ENCODE measurements at places on chromosomes 12 and 14.

DNA sequence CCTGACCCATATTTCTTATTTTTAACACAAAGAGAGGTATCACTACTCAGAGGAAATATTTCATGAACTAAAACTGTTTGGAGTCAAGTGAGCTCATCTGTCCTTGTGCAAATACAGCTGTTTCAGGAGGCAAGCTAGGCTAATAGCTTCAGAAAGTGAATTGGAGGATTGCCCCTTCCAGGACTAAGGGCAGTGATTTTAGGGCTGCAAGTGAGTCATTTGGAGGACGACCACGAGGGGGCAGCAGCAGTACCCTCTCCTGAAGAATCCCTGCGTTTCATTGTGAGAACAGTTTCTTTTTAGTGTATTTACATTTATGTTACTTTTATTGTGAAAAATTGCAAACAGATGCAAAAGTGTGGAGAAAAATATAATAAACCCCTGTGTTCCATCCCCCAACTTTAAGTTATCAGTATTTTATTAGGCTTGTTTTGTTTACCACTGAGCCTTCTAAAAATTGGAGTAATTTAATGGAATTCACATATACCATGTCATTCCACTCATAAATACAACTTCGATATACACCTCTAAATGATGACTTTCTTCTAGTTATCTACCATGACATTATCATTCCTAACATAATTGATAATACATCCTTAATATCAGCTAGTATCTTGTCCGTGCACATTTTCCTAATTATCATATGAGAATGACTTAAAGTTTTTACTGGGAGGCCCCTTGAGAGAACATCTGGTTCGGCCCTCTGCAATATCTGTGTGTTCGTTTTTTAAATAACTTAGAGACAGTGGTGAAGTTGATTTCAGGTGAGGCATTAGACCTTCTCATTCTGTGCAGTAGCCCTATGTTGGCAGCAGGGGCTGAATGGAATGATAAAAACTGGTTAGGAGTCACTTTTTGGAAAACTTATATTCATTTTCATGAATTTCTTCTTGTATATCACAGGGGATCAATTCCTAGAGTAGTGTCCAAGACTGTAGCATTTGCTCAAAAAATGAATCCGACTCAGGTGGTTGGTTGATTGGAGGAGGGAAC, 13.7 kb downstream of the FOXJ2 start:
- H3K4me1 ChIP-seq, result no peaks in the 10 kb centered on the region
- H3K36me3 ChIP-seq, result peaks cover 47% of the 10 kb centered on the region
- no peak overlapping the region for H3K4me3 ChIP-seq
- peak; percentile 84 for DNase-seq
- no peak overlapping the region for H3K27ac ChIP-seq
- no peaks in the 10 kb centered on the region for H3K27me3 ChIP-seq

DNA sequence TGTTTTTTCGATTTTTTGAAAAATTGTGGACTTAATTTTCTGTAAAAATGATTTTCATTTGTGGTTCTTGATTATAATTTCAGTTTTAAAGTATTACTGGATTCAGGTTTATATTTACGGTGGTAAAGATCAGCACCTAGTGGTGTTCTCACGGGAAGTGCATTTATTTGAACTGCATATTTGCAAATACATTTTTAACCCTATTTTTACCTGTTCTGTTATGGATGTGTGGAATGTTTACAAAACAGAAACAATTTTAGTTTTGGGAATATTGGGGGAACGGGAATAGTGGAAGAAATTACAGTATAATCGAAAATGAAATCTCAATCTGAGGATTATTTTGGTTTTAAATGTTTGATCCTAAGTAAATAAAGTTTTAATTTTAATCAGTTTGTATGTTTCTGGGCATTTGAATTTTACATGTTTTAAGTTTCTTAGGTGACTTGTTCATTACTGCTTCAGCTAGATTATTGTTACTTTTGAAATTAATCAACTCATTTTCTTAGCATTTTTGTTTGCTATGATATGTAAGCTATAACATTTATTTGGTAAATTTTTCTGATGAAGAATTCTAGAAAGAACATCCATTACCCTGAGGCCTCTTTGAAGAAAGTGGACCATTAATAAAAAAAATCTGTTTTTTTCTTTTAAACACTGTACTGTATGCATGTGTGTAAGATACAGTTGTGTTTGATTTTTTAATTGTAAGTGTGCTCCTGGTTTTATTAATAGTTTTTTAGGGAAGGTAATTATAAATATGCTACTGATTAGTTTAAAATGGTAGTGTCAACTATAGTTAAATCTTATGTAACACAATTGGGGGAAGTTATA, 942 bp downstream of the ATF7IP start:
- peak overlapping the region; percentile 95 for H3K27ac ChIP-seq
- H3K36me3 ChIP-seq, result peaks cover 10% of the 10 kb centered on the region
- H3K27me3 ChIP-seq, result no peaks in the 10 kb centered on the region
- H3K4me1 ChIP-seq, result peaks cover 10% of the 10 kb centered on the region
- no peak for DNase-seq
- H3K4me3 ChIP-seq, result peak overlapping the region; percentile 94

DNA sequence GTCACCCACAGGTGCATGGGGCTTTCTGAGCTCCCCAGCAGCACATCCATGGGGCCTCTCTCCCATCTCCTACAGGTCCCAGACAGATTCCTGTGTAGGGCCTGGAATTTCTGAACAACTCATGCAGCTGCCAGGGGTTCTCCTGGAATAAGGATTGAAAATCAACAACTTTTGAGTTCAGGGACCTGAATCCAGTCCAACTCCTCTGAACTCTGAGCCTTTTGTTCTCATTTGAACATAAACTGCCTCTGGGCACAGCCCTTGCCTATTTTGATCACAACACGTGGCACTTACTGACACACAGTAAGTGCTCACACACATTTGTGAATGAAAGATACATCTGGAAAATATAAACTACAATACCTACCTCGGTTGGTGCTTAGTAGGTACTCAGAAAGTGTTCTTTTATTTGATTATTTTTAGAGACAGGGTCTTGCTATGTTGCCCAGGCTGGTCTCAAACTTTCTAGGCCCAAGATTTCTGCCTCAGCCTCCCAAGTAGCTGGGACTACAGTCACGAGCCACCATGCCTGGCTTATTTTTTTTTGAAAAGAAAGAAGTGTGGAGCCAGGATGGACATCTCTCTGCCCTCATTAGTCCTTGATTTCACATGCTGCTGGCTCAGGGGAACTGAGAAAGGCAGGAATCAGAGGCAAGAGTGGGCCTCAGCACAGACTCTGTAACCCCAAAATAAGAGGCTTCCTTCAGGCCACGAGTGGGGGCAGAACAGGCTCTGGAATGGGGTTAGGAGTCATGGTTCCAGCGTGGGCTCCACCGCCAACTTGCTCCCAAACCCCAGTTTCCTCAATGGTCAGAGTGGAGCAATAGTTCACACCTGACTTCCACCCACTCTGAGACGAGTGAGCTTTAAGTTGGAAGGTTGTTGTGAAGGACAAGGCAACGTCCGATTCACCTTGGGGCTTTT, 27.0 kb downstream of the SYNE3 start:
- no peaks in the 10 kb centered on the region for H3K36me3 ChIP-seq
- peaks cover 30% of the 10 kb centered on the region for H3K27me3 ChIP-seq
- H3K27ac ChIP-seq, result no peak overlapping the region
- H3K4me1 ChIP-seq, result no peaks in the 10 kb centered on the region

DNA sequence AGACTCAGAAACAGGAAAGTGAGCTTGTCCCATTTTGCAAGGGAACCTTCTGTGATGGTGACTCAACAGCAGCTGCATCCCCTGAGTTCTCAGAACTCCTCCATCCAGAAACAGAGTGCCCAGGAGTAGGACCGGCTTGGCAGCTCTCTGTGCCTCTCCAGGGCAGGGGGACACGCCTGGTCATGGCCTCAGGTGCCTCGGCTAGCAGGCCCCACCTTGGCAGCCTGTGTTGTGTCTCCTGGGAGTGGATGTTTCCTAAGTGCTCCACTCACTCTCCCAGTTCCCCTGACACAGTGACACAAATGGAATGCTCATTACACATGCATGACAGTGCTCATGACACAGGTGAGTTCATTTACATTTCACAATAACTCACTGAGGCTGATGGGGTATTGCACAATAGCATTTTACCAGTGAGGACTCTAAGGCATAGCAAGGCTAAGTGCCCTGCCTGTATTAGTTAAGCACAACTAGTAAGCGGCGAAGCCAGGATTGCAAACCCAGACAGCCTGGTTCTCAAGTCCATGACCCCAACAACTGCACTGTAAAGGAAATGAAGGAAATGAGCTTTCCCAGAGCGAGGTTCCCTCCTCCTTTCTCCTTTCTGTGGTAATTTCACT, 47.4 kb downstream of the CALM1 start:
- DNase-seq, result no peak
- H3K27ac ChIP-seq, result peak overlapping the region; percentile 41
- H3K36me3 ChIP-seq, result no peaks in the 10 kb centered on the region
- H3K27me3 ChIP-seq, result peaks cover 6% of the 10 kb centered on the region
- peaks cover 10% of the 10 kb centered on the region for H3K4me1 ChIP-seq

GRCh38 chr14:93880021-93880820, 46.9 kb upstream of the FAM181A start:
- H3K4me1 ChIP-seq, result peaks cover 6% of the 10 kb centered on the region
- H3K36me3 ChIP-seq, result no peaks in the 10 kb centered on the region
- H3K4me3 ChIP-seq, result no peak overlapping the region
- DNase-seq, result no peak

DNA sequence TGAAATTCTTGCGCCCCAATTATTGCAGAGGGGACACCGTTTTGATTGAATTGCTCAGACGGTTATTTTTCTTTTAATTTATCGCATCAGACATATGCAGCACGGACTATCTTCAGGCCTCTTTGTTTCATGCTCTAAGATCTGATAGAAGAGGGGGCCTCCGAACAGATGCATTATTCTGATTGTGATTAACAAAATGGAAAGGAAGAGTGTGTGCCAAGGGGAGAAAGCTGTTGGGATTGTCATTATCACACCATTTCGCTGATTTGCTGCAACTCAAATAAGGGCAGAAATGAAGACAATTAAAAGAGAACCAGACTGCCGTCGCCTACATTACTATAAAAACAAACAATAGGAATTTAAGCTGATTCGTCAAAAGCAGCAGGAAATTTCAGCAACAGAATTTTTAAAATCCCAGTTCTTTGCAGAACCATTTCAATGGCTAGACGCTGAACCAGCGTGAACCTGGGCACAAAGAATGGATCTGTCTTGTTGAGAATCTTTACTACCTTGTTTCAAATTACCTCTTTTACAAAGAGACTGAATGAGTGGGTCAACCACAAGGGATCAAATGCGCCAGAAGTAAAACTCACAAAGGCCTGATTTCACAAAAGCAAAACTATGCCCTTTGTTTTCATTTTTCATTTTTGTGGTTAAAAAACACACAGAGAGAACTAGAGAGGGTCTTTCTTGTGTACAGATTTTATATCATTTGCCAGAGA, 30.6 kb downstream of the TMEM132D start:
- no peak overlapping the region for H3K27ac ChIP-seq
- H3K36me3 ChIP-seq, result no peaks in the 10 kb centered on the region
- H3K27me3 ChIP-seq, result peaks cover 50% of the 10 kb centered on the region
- no peaks in the 10 kb centered on the region for H3K4me1 ChIP-seq
- H3K4me3 ChIP-seq, result no peak overlapping the region

DNA sequence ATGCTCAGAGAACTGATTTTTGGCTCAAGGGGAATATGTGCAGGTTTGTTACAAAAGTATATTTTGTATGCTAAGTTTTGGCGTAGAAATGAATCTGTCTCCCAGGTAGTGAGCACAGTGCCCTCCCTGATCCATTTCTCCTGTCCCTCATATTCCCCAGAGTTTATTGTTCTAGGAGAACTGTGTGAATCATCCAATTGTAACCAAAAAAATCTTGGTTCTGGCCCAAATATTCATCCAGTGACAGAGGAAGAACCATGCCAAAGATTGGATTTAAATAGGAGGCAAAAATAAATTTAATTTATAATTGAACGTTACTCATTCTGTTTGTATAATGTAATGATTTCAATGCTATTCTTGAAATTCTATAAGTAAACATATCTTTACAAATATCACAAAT, 4.8 kb downstream of the CATSPERB start:
- H3K4me3 ChIP-seq, result no peak overlapping the region
- no peak overlapping the region for H3K27ac ChIP-seq
- no peak for DNase-seq
- no peaks in the 10 kb centered on the region for H3K27me3 ChIP-seq
- no peaks in the 10 kb centered on the region for H3K4me1 ChIP-seq
- H3K36me3 ChIP-seq, result no peaks in the 10 kb centered on the region

DNA sequence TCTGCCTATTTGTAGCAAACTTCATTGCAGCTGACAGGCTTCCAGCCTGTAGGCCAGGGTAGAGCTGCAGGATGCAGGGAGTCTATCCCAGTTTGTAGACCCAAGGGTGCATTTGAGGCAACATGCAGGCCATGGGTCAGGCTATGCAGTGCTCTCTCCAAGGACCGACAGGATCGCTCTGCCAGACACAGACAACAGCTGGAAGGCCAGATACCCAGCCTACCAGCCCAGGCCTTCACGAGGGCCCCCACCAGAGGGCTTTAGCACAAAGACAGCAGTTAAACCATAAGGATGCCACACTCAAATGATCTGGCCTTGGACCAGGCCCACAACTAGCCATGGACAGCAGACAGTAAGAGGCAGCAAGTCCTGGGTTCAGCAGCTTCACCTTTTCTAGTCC, 10.3 kb downstream of the KCTD10 start:
- no peaks in the 10 kb centered on the region for H3K27me3 ChIP-seq
- H3K4me1 ChIP-seq, result peaks cover 36% of the 10 kb centered on the region
- DNase-seq, result no peak
- H3K4me3 ChIP-seq, result no peak overlapping the region

GRCh38 chr12:24795699-24796347, 153.1 kb downstream of the BCAT1 start:
- H3K4me1 ChIP-seq, result peaks cover 27% of the 10 kb centered on the region
- H3K27ac ChIP-seq, result no peak overlapping the region
- no peaks in the 10 kb centered on the region for H3K36me3 ChIP-seq
- H3K4me3 ChIP-seq, result no peak overlapping the region
- no peaks in the 10 kb centered on the region for H3K27me3 ChIP-seq

GRCh38 chr14:101796479-101796878, 35.0 kb downstream of the PPP2R5C start:
- peaks cover 7% of the 10 kb centered on the region for H3K4me1 ChIP-seq
- H3K27me3 ChIP-seq, result no peaks in the 10 kb centered on the region
- no peak overlapping the region for H3K4me3 ChIP-seq
- no peak for DNase-seq
- no peaks in the 10 kb centered on the region for H3K36me3 ChIP-seq

GRCh38 chr12:6230321-6231110, 30.3 kb downstream of the CD9 start:
- no peak overlapping the region for H3K4me3 ChIP-seq
- no peaks in the 10 kb centered on the region for H3K36me3 ChIP-seq
- H3K27me3 ChIP-seq, result no peaks in the 10 kb centered on the region
- DNase-seq, result no peak

GRCh38 chr12:119255314-119255713, 76.6 kb downstream of the HSPB8 start:
- no peaks in the 10 kb centered on the region for H3K36me3 ChIP-seq
- DNase-seq, result no peak
- no peak overlapping the region for H3K4me3 ChIP-seq
- H3K4me1 ChIP-seq, result no peaks in the 10 kb centered on the region
- H3K27me3 ChIP-seq, result peaks cover 12% of the 10 kb centered on the region
- H3K27ac ChIP-seq, result no peak overlapping the region

All from mesothelial cell of epicardium (in vitro differentiated cells).